ENCODE measurements at places on chromosomes 6 and 20. TPM values are rescaled to one million over a fixed set of nuclear protein-coding genes. Genes with fewer than 3 reads are reported as not detected.

Gene GMEB2
- 9.3 TPM for total RNA-seq

Gene ZSCAN16
- total RNA-seq = 9.5 TPM

Gene DNMT3B
- 3.3 TPM for total RNA-seq

Gene ELOVL2
- 21.5 TPM for total RNA-seq

Gene SUMO4
- 5.8 TPM for total RNA-seq
